Activated gamma-delta T cell treated with Interleukin-2 at 50 U/mL for 16 hours (primary cell): ENCODE measurements at places on chromosomes 3 and 15.

GRCh38 chr3:71962561-71963240 is 177.8 kb upstream of the PROK2 start:
- DNase-seq = no peak

DNA sequence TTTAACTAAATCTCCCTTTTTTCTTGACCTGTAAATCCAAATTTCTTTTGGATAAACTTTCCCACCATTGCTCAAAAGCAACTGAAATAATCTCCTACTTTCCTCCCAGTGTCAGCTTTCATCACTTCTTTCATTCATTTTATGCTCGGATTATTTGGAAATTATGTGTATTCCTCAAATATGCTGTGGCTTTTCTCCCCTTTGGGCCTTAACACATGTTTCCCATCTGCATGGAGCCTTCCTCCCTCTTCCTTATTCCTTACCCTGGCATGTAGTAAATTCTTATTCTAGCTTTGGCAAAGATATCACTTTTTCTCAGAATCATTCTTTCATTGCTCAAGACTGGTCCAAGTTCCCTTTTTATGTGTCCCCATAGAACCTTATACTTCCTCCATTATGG is 41.8 kb upstream of the TUSC7 start:
- DNase-seq = no peak

GRCh38 chr15:55007561-55007960 is 189.2 kb downstream of the RSL24D1 start:
- DNase-seq = no peak

DNA sequence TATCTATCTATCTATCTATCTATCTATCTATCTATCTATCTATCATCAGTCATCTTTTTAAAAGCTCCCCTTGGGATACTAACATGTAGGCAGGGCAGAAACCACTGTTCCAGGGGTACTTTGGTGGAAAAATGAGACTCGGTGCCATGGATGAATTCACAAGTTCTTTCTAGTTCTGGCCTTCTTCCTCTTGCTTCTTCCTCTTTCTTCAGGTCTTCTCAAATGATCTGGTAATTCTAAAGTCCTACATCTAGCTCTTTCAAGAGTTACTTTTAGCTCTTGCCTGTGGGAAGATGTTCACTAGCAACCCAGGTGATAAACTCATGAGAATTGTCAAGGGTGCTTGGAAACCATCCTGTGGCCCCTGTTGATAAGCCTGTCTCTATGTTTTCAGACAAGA is 168.5 kb upstream of the TBC1D5 start:
- no peak for DNase-seq

DNA sequence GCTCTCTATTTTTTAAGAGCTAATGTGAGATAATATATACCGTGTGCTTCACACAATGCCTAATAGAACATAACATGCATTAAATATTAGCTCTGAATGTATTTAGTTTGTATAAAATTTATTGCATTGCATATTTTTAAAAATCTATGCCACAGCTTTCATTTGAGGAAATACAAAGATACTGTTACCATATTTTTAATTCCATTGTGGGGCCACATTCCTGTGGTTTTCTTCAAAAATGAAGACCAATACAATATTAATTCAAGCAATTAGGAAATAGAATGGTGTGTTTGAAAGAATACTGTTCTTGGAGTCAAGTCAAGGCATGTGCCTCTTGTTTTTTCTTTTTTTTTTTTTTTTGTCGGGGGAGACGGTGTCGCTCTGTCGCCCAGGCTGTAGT is 95.4 kb upstream of the CADPS start:
- no peak for DNase-seq
